ENCODE measurements at places on chromosomes 1 and 21.

DNA sequence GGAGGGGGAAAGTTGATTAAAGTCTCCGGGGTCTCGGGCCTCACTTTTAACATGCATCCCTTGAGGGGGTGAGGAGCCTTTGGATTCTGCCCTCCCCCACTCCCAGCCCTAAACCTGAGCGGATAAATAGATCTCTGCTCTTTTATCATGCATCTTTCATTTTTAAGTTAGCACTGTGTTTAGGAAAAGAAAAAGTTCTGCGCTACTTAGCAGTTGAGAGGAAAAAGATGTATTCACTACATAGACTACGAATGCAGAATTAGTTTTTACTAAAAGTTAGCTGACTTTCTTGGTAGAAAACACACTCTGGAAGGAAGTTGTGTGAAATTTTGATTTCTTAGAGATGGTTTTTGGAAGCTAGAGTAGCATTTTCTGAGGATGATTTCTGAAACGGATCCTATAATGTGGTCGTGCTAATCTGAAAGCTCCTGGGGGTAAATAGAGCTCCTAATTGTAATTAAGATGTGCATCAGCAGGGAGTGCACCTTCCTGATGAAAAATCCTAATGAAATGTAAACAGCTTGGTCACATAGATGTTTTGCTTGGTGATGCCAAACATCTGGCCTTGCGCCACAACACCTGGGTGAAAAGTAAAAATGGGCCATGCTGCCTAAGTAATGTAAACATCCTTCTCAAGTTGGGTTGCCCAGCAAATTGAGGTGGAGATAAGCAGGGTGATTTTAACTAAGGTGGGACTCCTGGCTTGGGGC is 1.8 kb downstream of the ROR1 start:
- no peak for DNase-seq

DNA sequence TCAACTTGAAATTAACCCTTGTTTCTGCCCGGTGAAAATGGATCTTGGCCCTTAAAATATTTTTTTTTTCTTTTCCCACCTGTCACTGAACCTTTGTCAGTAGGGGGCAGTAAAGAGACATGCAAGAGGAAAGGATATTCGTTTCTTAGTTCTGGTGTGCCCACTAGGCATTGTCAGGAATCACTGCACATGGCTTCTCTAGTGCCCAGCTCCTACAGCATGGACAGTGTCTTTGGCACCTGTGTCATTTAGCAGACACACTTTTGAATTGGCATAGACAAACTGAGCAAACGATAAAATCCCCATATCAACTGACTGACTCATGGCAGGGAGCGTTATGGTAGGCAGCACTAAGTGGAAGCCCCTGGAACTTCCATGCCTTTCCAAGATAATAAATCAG is 1048.1 kb downstream of the BRINP3 start:
- no peak for DNase-seq

DNA sequence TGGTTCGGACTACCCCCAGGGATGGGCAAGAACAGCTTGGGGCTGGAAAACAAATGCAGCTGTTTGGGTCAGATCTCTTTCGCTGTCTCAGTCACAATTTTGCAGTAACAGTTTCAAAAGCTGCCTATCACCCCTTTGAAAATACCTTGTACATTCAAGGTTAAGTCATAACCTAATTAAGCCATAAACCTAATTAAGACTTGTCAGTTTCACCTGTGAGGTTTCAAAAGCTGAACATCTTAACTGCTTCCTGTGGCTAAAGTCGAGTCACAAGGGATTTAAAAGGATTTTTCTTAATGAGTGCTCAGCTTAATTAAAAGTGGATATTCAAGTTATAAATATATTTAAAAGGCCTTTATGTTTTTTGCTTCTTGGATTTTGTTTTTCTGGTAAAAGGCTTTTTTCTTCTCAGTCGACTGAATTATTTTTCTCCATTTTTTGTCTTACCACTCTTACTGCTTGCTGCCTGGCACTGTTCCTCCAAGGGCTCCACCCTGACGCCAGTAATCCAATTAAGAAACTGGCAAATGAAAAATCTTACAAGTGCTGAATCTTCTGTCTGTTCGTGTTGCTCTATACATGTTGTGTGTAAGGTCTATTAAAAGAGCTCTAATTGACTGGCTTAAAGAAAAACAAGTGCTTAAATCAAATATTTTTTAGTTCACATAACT is 31.3 kb downstream of the CBR1 start:
- no peak for DNase-seq

DNA sequence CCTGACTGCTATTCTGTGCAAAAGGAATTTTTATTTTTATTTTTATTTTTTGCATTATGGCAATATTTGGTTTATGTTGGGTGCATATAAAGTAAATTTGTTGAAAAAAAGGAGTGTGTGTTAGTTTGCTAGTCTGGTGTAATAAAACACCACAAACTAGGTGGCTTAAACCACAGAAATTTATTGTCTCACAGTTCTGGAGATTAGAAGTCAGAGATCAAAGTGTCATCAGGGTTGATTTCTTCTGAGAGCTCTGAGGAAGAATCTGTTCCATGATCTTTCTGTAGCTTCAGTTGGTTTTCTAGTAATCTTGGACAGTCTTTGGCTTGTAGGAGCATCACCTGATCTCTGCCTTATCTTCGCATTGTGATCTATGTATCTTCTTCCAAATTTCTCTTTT is 6.5 kb downstream of the SLC30A7 start:
- DNase-seq: no peak

DNA sequence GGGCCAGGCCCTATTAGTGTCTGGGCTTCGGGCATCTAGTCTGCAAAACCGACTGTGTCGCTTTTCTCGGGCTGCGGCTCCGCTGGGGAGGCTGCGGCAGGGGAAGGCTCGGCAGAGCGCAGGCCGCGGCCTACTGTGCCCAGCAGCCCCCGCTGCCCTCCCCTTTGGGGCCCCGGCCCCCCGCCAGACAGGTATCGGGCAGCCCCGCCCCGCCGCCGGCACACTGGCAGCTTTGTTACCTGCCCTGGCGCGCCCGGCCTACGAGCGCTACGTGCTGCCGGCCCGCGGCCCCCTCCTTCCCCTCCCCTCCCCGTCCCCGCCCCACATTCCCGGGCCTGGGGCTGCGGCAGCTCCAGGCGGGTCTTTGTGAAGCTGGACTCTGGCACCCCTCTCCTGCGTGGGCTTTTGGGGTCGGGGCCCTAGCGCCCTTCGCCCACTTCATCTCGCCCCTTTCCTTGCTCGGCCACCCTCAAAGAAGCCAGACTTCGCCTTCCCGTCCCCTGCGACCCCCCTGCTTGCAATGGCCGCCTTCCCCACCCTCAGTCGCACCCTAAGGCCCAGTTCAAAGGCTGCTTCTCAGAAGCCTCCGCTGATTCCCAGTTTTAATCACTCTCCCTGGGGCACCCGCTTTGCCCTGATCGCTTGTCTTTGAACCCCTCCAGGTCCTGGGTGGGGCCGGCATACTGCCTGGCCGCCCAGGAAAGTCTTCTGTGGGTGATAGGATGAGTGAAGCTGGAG is 48.9 kb upstream of the SLC2A1 start:
- DNase-seq: no peak

Measured in stimulated activated CD8-positive, alpha-beta memory T cell treated with anti-CD3 and anti-CD28 coated beads, Interleukin-15, amount 100 ng/mL, for 4 hours (primary cell).